ENCODE measurements at places on chromosomes 6 and 20.
A peak's percentile ranks its signal among the peaks of the same experiment; 100 is the strongest.

GRCh38 chr6:23524548-23524947, 601.5 kb upstream of the NRSN1 start:
- no peak for DNase-seq
- no peaks in the 10 kb centered on the region for H3K27me3 ChIP-seq
- no peaks in the 10 kb centered on the region for H3K36me3 ChIP-seq
- no peaks in the 10 kb centered on the region for H3K4me1 ChIP-seq
- no peak overlapping the region for H3K27ac ChIP-seq
- H3K4me3 ChIP-seq, result no peak overlapping the region

GRCh38 chr6:140108167-140108566, 733.7 kb upstream of the CITED2 start:
- H3K36me3 ChIP-seq, result no peaks in the 10 kb centered on the region
- no peaks in the 10 kb centered on the region for H3K4me1 ChIP-seq

DNA sequence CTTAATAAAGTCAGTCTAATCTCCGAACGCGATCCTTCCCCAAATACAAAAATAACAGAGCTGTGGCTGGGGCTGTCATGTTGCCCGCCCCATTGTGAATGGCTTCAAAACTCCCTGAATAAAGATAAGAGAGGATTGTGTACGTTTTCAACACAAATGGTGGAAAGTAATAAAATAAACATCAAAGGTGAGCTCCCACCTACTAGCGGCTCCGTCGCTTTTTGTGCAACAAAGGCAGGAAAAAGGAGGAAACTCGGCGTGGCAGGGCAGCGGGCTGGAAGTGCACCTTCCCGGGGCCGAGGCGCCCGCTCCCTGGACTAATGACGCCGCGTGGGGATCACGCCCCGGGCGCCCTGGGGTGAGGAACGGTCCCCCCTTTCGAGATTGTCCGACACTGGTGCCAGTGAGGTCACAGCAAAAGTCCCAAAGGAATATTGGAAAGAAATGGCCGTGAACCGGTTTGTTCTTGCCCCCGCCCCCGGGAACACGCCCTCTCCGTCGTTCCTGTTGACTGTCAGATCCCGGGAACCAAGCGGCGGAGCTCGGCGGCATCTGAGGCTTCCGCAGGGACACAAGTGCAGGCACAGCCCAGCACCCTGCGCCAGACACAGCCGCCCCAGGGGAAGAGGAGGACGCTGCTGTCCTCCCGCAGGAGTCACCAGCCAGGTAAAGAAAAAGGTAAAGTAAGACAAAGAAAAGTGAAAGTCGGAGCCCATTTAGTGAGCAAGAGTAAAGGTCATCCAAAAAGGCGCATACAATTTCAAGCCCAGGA, 1.1 kb upstream of the FOXQ1 start:
- DNase-seq, result no peak
- peaks cover 76% of the 10 kb centered on the region for H3K27me3 ChIP-seq
- H3K4me1 ChIP-seq, result peaks cover 20% of the 10 kb centered on the region
- H3K36me3 ChIP-seq, result no peaks in the 10 kb centered on the region
- H3K27ac ChIP-seq, result no peak overlapping the region

GRCh38 chr6:1575210-1576041, 34.3 kb upstream of the FOXC1 start:
- H3K36me3 ChIP-seq, result no peaks in the 10 kb centered on the region
- H3K27me3 ChIP-seq, result no peaks in the 10 kb centered on the region
- no peak overlapping the region for H3K27ac ChIP-seq
- H3K4me1 ChIP-seq, result no peaks in the 10 kb centered on the region

DNA sequence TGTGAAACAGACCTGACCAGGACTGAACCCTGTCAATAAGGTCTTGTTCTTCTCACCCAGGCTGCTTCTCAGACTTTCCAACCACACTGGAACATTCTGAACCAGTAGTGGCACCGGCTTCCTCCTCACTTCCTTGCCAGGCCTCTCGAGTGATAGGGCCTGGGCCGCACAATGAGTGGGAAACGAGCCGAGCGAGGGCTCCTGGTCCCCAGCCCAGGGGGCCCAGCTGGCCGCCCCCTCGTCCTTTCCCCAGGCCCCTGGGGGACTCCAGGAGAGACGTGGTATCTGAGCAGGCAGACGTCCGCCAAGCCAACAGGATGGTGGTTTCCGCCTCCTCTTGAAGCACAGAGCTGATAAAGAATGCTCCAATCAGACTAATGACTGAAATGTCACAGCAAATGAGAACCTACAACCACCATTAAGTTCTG, 117.9 kb downstream of the GMDS start:
- no peak for DNase-seq
- H3K4me1 ChIP-seq, result no peaks in the 10 kb centered on the region
- H3K36me3 ChIP-seq, result no peaks in the 10 kb centered on the region
- no peak overlapping the region for H3K4me3 ChIP-seq
- H3K27me3 ChIP-seq, result no peaks in the 10 kb centered on the region
- no peak overlapping the region for H3K27ac ChIP-seq

DNA sequence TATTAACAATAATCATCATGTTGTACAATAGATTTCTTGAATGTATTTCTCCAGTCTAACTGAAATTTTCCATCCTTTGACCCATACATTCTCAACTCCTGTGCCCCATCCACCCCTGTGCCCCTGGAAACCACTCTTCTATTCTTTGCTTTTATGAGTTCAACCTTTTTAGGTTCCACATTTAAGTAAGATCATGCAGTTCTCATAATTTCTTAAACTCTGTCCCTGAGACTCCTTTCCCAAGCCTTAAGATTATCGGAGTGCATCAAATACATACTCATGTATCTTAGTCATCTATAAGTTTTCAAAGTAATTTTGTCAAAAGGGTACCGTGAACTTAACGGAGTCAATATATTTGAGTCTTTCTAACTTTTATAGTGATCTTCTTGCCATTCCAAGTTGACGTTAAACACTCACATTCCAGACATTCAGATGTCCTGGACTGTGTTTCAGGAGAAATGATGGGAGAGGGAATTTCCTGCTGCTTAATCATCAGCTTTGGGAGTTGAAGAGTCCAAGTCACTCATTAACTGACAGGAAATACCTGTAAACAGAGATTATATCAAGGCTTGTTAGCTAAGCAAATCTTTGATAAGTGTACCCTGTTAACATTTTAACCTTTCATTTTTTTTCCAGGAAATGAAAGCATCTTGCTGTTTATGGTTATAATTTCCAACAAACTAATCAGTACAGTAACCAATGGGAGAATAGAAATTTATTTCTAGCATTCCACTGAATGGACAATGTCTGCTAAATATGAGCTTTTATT, 73.3 kb downstream of the ADGRG6 start:
- peaks cover 4% of the 10 kb centered on the region for H3K4me1 ChIP-seq
- no peak overlapping the region for H3K27ac ChIP-seq
- no peaks in the 10 kb centered on the region for H3K36me3 ChIP-seq

DNA sequence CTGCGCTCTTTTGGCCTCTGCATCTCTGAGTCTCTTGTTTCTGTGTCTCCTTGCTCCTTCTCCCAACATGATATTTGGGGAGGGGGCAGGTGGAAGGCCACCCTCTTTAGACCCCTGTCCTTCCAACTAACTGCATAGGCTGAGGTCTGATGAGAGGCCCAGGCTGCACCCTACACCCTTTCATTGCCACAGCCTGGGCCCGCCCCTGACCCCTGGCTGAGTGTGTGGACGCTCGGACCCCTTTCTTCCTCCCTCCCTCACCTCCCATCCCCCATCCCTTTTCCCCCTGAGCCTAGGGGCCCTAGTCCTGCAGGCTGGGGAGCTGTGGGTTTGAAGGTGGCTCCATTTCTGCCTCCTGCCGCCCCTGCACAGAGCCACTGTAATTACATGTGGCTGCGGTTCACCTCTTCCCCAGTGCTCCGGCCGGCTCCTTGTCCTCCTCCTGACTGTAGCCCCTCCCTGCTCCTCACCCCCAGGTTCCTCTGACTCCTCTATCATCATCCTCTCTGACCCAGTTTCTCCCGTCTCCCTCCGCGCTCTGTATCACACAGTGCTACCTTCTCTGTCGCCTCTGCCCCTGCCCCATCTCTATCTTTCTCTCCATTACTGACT, 6.8 kb downstream of the MDFI start:
- H3K4me3 ChIP-seq, result no peak overlapping the region
- H3K4me1 ChIP-seq, result peaks cover 32% of the 10 kb centered on the region
- 0 out of 2 replicates have a peak, but pooled peaks cover 5% of the 10 kb centered on the region for H3K36me3 ChIP-seq
- peak; percentile 55 for DNase-seq
- no peak overlapping the region for H3K27ac ChIP-seq

GRCh38 chr6:39314273-39314795, at the start of gene KCNK17:
Gene KCNK17 (minus strand): TSS chr6:39314419. CDS start chr6:39314320, 99 bp downstream.
- H3K27me3 ChIP-seq, result peaks cover 26% of the 10 kb centered on the region
- no peak within 1 kb of the TSS for H3K27ac ChIP-seq
- peak within 1 kb of the TSS; percentile 37 for H3K4me3 ChIP-seq
- no peak for DNase-seq

- no peak overlapping the region for H3K4me3 ChIP-seq
- no peaks in the 10 kb centered on the region for H3K4me1 ChIP-seq
These were observed 9.1 kb upstream of the DBNDD2 start for GRCh38 chr20:45399018-45399417.

DNA sequence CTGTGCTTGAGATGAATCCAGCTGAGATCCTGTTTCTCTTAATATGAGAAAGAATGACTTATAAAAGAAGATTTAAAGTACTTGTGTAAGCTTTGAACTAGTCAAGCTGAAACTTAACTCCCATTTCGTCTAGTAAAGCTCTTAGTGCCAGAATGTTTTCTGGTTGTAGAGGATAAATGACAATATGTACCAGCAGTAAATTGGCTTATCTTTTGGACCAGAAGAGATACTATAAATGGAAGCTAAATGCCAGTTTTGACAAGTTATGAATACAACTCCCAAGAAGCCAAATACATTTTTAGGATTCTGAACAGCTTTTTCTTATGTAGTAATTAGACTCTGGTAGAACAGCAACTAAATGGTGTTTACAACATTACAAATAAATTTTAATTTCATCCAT, 608.7 kb downstream of the EYS start:
- H3K36me3 ChIP-seq, result no peaks in the 10 kb centered on the region
- no peak overlapping the region for H3K4me3 ChIP-seq
- H3K27ac ChIP-seq, result no peak overlapping the region
- no peaks in the 10 kb centered on the region for H3K27me3 ChIP-seq
- no peaks in the 10 kb centered on the region for H3K4me1 ChIP-seq

DNA sequence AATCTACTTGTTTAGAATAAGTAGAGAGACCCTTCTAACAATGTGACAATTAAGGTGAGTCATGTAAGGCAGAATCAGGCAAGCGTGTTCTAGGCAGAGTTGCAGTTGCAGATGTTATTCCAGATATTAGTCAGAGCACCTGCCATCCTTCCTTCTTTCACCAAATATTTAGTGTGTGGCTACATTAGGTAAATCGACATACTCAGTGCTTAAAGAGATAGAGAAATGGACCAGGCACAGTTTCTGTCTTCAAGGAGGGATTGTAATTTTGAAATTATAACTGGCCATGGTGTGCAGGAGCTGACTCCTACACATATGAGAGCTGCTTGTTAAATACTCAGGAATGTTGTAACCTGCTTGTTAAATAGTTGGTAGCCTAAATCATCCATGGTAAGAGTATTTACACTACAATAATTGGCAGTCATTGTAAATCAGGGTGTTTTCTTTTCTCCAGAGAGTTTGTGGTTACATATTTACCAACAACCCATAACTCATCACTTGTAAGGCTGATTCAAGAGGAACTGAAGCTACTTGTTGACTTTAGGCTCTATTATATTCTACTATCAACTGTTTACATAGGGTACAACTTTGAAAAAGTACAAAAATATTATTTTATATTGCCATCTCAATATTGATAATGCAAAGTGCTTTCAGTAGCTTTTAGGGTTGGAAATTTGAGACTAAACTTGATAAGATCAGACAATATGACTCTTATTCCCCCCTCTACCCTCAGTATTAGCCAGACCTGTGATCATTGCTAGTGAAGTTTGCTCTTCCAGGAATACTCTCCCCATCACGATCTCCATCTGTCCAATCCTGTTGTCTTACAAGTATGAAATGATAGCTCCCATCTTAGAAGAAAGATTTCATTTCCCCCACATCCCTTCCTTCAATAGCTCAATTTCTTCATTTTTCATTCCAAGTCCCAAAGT, 607.1 kb downstream of the COL12A1 start:
- no peaks in the 10 kb centered on the region for H3K4me1 ChIP-seq
- no peak for DNase-seq
- H3K27me3 ChIP-seq, result no peaks in the 10 kb centered on the region
- no peak overlapping the region for H3K27ac ChIP-seq
- no peak overlapping the region for H3K4me3 ChIP-seq
- no peaks in the 10 kb centered on the region for H3K36me3 ChIP-seq

DNA sequence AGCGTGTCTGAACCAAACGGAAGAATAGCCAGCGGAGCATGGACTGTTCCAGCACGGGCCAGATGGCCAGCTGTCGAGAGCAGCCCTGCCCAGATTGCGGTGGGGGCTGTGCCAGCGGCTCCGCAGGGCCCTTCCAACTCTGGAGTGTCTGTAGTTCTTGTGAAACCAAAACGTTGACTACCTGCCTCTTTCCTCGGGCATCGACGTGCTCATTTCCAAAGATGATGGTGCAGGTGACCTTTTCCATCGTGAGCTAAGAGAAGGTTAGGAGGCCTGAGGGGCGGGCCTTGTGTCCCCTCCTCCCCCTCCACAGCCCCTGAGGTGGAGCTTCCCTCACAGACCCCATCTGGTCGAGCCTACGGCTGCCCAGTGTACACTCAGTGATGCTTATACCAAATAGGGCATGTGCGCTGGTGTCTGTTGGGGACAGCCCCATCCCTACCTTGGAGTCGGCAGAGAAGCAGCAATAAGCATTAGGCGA, 12.9 kb upstream of the C20orf144 start:
- H3K36me3 ChIP-seq, result no peaks in the 10 kb centered on the region
- H3K27me3 ChIP-seq, result no peaks in the 10 kb centered on the region
- no peak overlapping the region for H3K4me3 ChIP-seq
- DNase-seq, result no peak
- no peak overlapping the region for H3K27ac ChIP-seq
- H3K4me1 ChIP-seq, result peaks cover 9% of the 10 kb centered on the region

GRCh38 chr20:17873410-17874270, 95.0 kb downstream of the SNX5 start:
- no peaks in the 10 kb centered on the region for H3K27me3 ChIP-seq
- H3K36me3 ChIP-seq, result no peaks in the 10 kb centered on the region
- H3K4me1 ChIP-seq, result peaks cover 37% of the 10 kb centered on the region
- DNase-seq, result no peak

- H3K4me1 ChIP-seq, result peaks cover 6% of the 10 kb centered on the region
- peaks cover 33% of the 10 kb centered on the region for H3K27me3 ChIP-seq
- H3K27ac ChIP-seq, result no peak overlapping the region
- DNase-seq, result no peak
- H3K36me3 ChIP-seq, result no peaks in the 10 kb centered on the region
- H3K4me3 ChIP-seq, result no peak overlapping the region
These were observed 246.0 kb downstream of the PHACTR1 start for GRCh38 chr6:12962529-12962928.

GRCh38 chr6:131286469-131287040, 151.3 kb downstream of the AKAP7 start:
- no peaks in the 10 kb centered on the region for H3K27me3 ChIP-seq
- no peaks in the 10 kb centered on the region for H3K36me3 ChIP-seq
- H3K4me3 ChIP-seq, result no peak overlapping the region
- DNase-seq, result no peak
- H3K27ac ChIP-seq, result no peak overlapping the region

- DNase-seq, result no peak
- H3K27ac ChIP-seq, result no peak overlapping the region
- no peaks in the 10 kb centered on the region for H3K36me3 ChIP-seq
- peaks cover 2% of the 10 kb centered on the region for H3K4me1 ChIP-seq
These were observed 8.7 kb upstream of the HLA-E start for GRCh38 chr6:30480536-30481156.

GRCh38 chr6:49911252-49911651, 44.9 kb upstream of the CRISP1 start:
- no peak for DNase-seq
- H3K4me3 ChIP-seq, result no peak overlapping the region
- no peaks in the 10 kb centered on the region for H3K36me3 ChIP-seq
- peaks cover 8% of the 10 kb centered on the region for H3K4me1 ChIP-seq
- H3K27me3 ChIP-seq, result no peaks in the 10 kb centered on the region
- no peak overlapping the region for H3K27ac ChIP-seq

Data from H1 (cell line).